ENCODE measurements at places on chromosomes 4 and X. TPM values are rescaled to one million over a fixed set of nuclear protein-coding genes. Genes with fewer than 3 reads are reported as not detected.

DNA sequence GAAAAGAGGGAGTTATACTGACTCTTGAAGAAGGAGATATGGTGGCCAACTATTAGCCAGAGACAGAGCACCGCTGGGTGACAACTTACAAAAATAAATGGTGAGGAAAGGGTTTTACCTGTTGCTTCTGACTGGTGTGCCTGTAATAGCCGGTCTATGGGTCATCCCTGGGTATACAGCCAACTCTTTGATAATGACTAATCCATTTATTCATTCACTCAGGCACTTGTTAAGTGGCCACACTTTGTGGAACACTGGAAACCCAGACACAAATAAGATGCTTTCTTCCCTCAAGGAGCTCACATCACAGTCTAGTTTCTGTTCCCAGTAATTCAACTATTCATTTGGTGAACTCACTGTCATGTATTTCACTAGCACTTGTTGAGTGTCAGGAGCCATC, 13.2 kb upstream of the CAPN6 start:
- no peak for DNase-seq

- DNase-seq = no peak
Observed at GRCh38 chr4:89379511-89380044, 72.0 kb upstream of the GPRIN3 start.

- no peak for DNase-seq
Observed at GRCh38 chr4:118920247-118920646, 31.6 kb downstream of the SYNPO2 start.

GRCh38 chr4:7585768-7586167, 151.0 kb upstream of the PSAPL1 start:
- no peak for DNase-seq

DNA sequence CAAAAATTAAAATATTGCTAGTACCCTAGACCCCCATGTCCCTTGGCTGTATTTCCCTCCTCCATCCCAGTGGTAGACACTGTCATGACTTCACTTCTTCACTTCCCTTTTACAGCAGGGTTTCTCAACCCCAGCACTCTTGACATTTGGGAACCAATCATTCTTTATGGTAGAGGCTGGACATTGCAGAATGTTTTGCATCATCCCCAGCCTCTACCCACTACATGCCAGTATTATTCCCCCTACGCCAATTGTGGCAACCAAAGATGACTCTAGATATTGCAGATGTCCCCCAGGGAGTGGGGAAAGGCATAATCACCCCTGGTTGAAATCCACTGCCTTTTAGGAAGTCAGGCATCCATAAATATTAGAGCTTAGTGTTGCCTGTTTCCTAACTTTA, 138.6 kb downstream of the AMELX start:
- no peak for DNase-seq

DNA sequence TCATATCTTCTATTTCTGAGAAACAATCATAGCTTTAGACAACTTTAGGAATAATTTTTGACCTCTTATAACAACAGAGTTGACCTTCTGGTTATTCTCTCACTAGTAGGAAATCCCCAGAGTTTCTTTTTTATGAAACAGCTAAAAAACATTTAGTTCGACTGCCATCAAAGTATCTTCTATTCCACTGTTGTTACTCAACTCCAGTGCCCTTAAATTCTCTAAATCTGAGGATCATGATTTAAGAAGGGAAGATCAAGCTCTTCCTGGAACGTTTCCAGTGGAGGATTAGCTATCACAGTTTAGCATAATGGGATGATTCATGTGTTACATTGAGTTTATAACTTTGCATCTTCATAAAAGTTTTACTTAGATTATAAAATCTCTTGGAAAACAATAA, 134.9 kb upstream of the VEGFC start:
- DNase-seq = no peak

- DNase-seq = no peak
Observed at GRCh38 chr4:183843248-183843671, 61.8 kb upstream of the STOX2 start.

GRCh38 chr4:180058691-180059215, 2184.4 kb upstream of the TENM3 start:
- DNase-seq = no peak

DNA sequence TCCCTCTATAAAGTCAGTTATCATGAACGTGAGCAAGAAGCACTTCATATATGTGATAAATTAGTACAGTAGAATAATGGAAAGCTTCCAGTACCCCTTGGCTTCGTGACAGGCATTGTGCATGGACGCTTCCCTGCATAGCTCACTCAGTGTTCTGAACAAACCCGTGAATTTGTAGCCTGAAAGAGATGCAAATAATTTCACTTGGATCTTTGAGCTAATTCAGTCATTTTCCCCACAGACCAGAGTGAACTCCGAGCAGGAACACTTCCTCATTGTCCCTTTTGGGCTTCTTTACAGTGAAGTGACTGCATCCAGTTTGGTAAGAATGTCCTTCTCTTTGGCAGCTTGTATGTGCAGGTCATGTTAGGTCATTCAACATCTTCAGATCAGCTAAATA, 50.1 kb downstream of the ADD1 start:
- DNase-seq = no peak

DNA sequence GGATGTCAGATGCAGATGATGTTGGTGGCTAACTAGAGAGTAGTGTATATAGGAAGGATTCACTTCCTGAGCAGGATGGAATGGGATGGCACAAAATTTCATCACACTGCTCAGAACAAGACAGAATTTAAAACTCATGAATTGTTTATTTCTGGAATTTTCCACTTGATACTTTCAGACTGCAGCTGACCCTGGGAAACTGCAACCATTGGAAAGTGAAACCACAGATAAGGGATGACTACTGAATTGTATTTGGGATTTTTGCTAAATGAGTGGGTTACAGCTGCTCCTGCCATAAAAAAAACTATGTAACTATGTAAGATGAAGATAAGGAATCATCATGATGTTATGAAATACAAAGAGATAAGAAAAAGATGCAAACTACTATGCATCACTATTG, 51.4 kb downstream of the NPY5R start:
- no peak for DNase-seq

- no peak for DNase-seq
Observed at GRCh38 chrX:18441780-18442367, 16.5 kb downstream of the CDKL5 start.

Gene HERC6
- 1.2 TPM for total RNA-seq

Gene MAGEA8
- not detected for total RNA-seq

Gene CT55
- total RNA-seq = not detected
